ENCODE measurements at places on chromosomes 3 and 15.

- no peak for DNase-seq
Observed at GRCh38 chr3:65886391-65886790, 152.3 kb downstream of the MAGI1 start.

DNA sequence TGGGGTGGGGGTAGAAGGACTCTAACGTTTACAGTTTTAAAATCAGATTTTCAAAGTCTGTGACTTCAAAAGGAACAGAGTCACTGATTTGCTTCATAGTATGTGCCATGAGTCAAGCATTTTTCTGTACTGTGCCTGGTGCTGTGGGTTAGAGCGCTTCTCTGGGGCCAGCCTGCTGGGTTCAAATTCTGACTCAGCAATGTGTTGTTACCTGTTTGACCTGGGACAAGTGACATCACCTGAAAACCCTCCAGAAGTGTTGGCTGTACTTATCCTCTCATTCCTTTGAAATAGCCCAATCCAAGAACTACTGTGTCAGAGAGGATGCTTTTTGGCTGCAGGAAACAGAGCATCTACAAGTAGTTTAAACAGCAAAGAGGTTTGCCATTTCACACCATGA is 101.7 kb downstream of the LSM3 start:
- no peak for DNase-seq

DNA sequence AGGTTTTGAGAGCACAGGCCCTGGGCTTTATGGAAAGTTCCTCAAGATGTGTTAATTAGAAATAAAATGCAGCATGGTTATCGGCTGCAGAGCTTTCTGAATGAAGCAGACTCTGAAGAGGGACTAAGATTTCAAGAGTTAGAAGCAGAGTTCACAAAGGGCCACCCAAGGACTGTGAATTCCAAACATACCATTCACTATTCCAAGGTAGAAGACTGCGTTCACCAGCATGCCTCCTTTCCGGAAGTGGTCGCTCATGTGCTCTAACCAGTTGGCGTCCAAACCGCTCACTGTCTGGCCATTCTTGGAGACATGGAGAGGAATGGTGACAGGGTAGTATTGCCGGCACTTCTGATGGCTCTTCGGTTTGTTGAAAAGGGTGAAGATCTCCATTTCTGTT is 104.9 kb downstream of the OXNAD1 start:
- no peak for DNase-seq

- no peak for DNase-seq
Observed at GRCh38 chr3:39385456-39386090, 2.4 kb downstream of the SLC25A38 start.

GRCh38 chr15:70788114-70789049 is 25.0 kb upstream of the UACA start:
- DNase-seq, result no peak

GRCh38 chr3:80688814-80689213 is 921.0 kb upstream of the ROBO1 start:
- no peak for DNase-seq

DNA sequence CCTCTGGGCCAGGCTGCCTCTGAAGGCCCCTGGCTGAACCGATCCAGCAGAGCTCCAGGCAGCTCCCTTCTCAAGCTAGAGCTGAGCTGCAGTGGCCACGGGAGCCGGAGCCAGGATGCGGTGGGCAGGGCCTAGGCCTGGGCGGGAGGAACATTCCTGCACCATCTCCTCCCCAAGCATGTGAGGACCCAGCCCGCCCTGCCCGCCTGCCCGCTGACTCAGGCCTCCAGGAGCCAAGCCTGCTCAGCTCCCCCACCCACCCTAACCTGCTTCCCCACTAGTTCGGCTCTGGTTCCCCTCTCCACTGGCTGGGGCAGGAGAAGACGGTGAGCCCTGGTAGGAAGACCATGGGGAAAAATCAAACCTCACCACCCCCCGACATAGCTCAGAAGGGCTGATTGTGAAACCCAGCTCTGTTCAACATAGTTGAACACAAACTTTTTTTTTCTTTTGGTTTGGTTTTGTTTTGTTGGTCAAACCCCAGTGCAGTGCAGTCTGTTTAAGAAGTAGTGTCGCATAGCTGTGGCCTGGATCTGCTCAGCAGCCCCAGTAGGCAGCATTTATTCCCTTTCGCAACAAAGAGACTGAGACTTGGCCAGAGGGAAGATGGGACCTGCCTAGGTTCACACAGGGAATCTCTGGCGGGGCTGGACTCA is 13.5 kb downstream of the SNX33 start:
- DNase-seq, result peak; percentile 78

GRCh38 chr3:17478673-17479072 is 263.8 kb downstream of the TBC1D5 start:
- no peak for DNase-seq

GRCh38 chr3:133540896-133541674 is 32.4 kb upstream of the CDV3 start:
- no peak for DNase-seq

GRCh38 chr3:197847866-197848401 is 56.9 kb downstream of the LRCH3 start:
- DNase-seq, result no peak

- DNase-seq, result no peak
Observed at GRCh38 chr3:157535667-157536066, 32.5 kb upstream of the VEPH1 start.

DNA sequence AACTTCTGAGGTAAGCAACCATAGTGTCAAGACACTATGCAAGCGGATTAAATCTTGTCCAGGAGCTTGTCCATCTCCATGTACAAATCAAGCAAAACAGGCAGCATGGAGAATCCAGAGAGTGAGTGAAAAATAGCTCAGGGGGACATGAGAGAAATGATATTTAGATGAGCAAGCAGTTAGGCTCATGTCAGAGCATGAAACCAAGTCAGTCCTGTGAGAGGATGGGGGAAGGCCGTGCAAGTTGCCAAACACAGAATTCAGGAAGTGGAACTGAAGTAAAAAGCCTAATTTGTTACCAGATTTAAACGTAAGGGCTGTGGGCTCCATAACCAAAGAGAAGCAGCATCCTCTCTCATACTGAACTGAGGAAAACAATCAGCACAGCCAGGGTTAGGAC is 995.9 kb downstream of the MCTP2 start:
- no peak for DNase-seq

- no peak for DNase-seq
Observed at GRCh38 chr3:127222664-127223063, 29.7 kb downstream of the PRR23E start.

DNA sequence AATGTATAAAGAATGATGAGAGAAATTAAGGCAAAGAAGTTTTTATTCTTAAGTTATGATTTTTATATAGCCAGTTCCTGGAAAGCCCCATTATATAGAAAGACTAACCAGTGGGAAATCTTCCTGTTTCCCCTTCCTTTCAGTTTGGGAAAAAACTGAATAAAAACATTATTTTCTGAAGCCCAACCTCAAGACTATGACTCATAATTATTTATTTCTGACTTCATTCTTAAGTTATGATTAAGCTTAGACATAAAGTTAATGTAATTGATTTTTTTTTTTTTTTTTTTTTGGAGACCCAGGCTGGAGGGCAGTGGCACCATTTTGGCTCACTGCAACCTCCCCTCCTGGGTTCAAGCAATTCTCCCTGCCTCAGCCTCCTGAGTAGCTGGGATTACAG is 55.8 kb downstream of the TRPC1 start:
- no peak for DNase-seq

DNA sequence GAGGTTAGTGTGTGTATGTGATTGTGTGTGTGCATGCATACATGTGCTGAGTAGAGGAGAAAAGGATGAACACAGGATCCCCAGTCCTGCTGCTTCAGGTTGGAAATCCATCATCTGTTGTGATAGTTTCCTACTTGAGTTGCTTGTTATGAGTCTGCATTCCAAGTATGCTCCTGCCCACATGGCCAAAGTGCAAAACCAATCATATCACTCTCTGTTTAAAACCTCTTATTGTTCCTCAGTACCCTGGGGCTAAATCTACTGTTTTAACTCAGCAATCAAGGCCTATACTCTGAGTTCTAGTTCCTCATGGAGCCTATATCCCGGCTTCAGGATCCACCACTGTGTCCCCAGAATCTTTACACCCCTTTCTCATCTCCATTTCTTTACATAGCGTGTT is 139.9 kb upstream of the TLE3 start:
- DNase-seq, result no peak

DNA sequence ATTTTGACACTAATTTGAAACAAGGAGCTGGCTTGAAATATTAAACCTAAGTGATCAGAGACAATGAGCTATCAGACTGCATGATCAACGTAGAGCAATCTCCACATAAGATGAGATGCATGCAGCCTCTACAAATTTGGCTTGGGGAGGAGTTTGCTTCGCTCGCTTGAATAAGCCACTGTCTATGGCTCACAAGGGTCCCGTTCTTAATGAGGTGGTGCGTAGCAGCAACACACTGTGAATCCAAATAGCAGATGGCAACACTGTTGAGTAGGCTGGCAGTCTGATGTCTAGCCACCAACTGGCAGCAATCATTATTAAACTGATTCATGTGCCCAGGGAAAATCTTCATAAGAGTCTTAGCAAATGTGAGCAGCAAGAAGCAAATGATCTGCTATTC is 125.4 kb upstream of the CCDC54 start:
- DNase-seq, result no peak

- DNase-seq, result no peak
Observed at GRCh38 chr3:157786618-157787017, 283.4 kb upstream of the VEPH1 start.

GRCh38 chr3:71384837-71385716 is 198.5 kb downstream of the FOXP1 start:
- no peak for DNase-seq

- no peak for DNase-seq
Observed at GRCh38 chr15:80752204-80752603, 27.0 kb upstream of the CEMIP start.

DNA sequence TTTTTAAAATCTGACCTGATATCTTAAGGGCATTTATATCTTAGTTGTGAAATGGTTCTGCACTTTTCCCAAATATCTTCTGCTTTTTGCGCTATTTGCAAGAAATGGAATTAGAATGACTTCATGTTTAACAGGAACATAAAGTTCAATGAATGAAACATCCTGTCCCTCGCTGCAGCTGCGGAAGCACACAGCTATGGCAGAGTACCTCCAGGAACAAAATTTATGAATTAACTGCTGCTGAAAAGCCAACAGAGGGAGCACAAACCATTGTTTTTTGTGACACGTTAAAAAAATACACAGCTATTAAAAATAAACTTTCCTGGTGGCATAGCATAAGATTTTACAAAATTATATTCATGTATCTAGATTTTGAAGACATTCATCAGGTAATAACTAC is 404.4 kb upstream of the MDFIC2 start:
- no peak for DNase-seq

GRCh38 chr3:81980596-81981494 is 219.4 kb upstream of the GBE1 start:
- DNase-seq, result no peak

DNA sequence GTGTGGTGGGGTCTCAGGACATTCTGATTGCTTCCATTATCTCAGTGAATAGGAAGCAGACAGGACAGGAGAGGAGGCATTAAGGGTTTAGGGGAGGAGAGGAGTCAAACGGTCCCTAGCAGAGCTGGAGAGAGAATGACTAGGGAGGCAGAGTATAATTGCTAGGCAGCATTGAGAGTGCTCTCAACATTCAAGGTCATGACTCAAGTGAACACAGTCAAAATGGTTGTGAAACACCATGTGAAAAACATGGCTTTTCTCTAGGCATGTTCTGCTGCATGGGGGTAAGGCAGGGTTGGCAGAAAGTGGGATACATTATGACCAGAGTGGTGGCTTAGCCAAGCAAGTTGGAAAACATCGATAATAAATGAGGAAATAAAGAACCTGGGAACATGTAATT is 19.5 kb upstream of the HRH1 start:
- DNase-seq, result no peak

GRCh38 chr3:16897254-16897926 is 12.6 kb downstream of the PLCL2 start:
- no peak for DNase-seq

DNA sequence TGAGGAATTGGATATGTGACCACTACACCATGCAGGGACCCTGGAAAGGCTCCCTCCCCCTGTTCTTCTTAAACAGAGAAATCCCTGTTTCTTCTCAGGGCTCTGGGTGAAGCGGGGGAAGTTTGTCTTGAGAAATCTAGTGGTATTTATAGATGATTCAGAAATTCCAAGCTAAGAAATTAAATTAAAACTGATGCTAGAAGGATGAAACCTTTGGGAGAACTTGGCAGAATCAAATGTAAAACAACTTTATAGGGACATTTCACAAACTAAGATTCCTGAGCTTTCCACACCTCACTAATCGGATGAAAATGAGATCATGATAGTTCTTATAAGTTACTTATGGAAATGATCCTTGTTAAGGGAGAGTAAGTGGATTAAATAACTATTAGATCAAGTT is 54.2 kb downstream of the FBXL2 start:
- DNase-seq, result no peak

DNA sequence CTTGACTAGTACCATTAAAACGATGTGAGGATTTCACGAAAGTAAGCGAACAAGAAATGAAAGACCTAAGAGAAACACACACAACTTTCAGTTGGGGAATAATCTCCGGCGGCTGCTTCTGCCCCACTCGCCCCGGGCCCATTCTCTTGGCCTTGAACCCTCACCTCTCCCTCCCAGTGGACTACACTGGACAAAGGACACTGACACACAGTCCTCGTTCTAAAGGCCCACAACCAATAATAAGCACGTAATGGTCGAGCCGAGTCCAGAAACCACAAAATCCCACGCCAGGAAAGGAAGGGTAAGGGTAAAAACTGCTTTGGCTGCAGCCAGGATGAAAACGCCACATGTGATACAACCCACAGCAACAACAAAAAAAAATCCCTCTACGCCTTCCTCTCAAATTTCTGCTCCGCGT is 469 bp downstream of the ZNF770 start:
- no peak for DNase-seq

DNA sequence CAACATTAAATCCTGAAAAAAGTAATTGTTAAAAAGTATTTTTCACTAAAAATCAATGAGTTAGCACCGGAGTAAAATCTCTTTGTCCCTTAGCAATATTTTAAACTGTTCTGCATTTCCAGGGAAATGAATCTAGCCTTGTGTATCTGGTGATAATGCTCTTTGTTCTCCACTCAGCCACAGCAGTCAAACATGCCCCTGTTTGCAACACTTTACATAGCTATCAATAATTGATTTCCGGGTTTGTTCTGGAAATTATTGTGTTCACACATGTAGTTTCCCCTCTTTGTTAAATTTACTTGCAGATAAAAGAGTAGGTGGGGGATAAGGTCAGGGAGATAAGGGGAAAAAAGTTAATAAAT is 3.6 kb upstream of the A4GNT start:
- no peak for DNase-seq

DNA sequence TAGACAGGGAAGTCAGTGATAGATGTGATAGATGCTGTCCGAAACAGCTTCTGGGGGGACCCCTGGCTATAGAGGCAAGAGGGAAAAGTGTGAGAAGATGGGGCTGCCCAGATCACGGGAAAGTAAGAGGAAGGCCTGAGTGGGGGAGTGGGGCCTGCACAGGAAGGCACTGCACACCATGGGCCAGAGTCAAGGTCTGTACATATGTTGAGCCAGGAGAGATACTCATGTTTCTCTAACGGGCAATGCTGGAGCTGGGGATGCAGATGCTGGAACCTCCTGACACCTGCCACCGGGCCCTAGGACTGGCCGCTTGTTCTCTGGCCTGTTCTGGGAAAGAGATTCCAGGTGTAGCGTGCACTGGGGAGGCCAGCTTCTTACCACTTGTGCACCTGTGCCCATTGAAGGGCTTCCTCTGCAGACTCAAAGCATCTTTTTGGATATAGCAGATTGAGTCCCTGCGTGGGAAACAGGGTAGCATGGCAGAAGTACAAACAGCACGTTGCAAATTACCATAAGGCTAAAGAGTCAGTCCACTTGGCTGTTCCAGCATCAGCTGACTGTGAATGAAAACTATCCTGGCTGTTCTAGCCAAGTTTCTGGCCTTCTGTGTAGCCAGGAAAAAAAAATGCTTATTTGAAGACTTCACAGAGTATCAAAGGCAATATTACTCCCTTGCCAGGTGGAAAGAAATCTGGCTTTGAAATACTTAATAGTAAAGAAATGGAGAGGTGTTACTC is 77.1 kb upstream of the GSK3B start:
- DNase-seq, result no peak

Measured in thoracic aorta (tissue), 2 donors.